ENCODE measurements at places on chromosomes 16 and 17.

GRCh38 chr17:78255953-78256706 lies 24.7 kb downstream of the TMEM235 start:
- no peak for DNase-seq

- DNase-seq: no peak
These were observed 253.0 kb downstream of the FOXL1 start for GRCh38 chr16:86831366-86831765.

GRCh38 chr17:4498461-4499397 lies at the start of gene SPNS2:
Gene SPNS2 (plus strand): TSS chr17:4498881. CDS start chr17:4499048, 167 bp downstream.
- peak; percentile 83 for DNase-seq

DNA sequence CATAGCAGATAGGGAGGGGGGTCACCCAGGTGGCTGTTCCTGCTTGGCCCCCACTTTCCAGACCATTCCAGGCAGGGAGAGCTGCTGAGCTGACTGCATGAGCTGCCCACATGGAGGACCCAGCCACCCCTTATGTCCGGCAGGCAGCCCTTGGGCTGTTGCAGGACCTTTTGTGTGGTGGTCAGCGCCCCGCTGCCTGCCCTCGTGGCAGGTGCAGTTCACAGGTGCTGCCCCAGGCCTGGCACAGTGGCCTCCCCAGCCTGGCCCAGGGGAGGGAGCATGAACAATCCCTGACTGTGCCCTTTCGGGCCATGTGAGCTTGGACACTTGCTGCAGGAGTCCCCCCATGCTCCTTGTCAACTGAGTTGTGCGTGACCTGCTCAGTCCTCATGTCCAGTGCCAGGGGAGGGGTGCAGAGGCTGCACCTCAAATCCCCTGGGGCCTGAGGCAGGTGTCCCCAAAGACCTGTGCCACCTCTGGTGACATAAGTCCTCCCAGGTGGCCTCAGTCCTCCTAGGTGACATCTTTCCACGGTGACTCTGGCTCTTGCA lies 8.6 kb downstream of the TBC1D26 start:
- no peak for DNase-seq

- DNase-seq: no peak
These were observed 84.0 kb upstream of the ATP2A3 start for GRCh38 chr17:4048218-4048617.

DNA sequence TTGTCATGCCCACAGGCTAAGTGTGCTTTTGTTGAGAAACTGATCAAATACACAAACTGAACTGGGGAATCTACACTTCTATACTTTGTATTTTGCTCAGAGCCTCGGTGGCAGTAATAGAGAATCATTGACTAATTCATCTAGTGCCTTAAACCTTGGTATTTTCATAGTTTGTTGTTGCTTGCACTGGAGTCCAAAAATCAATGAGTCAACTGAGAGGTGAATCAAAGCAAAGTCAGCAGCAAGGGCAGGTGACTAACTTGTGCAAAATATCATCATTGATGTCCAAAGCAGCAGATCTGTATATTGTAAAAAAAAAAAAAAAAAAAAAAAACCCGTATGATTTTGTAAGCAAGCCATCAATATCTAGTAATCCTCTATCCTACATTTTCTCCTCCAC lies 296.4 kb downstream of the MAP2K6 start:
- DNase-seq: no peak

DNA sequence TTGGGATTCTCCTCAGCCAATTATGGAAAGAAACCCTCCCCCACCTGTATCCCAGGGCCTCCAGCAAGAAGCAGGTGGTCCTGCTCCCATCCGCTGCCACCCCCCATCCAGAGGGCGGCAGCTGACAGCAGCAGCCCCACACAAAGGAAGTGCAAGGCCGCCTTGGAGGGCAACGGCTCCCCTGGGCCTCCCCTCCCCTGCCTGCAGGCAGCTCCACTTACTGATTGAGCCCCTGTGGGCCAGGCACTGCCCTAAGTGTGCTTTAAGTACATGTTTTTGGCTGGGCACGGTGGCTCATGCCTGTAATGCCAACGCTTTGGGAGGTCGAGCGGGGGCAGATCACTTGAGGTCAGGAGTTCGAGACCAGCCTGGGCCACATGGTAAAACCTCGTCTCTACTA lies 257.6 kb downstream of the PARN start:
- DNase-seq: no peak

DNA sequence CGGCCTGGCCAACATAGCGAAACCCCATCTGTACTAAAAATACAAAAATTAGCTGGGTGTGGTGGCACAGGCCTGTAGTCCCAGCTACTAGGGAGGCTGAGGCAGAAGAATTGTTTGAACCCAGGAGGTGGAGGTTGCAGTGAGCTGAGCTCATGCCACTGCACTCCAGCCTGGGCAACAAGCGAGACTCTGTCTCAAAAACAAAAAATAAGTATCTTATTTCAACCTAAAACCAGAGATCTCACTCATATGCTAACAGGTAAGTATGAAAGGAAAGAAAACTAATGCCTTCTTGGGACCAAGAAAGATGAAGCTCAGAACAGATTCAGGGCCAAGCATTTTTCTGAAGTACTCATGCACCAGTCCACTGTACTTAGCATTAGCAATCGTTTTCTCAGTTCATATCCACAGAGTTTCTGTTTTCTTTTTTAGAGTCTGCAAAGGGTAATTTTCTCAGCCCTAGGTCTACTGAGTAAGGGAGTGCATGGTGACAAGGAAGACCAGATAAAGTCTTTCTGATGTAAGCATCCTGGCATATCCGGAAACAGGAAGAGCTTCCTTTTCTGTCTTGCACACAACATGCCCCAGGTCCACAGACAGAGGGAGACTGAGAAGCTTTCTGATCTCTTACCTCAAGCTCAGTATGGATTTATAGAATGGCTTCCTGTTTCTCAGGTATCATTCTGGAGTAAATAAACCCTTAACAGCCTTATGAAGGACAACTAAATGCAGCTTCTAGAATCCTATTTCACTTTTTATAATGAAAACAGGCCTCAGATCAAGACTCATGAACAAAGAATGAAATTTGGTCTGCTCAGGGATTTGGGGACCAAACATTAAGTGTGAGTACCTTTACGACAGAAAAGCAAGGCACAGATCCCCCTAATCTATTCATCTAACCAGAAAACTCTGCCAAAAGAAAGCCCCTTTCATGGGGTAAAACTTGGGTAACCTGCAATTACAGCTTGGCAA lies 38.7 kb upstream of the FOXJ1 start:
- peak; percentile 25 for DNase-seq

GRCh38 chr16:17203424-17203823 lies 267.3 kb downstream of the XYLT1 start:
- DNase-seq: no peak

GRCh38 chr17:41559548-41559947 lies 12.3 kb downstream of the KRT9 start:
- DNase-seq: no peak

Data from CD8-positive, alpha-beta T cell (primary cell).